ENCODE measurements at places on chromosomes 11 and 22.
A peak's percentile ranks its signal among the peaks of the same experiment; 100 is the strongest.

DNA sequence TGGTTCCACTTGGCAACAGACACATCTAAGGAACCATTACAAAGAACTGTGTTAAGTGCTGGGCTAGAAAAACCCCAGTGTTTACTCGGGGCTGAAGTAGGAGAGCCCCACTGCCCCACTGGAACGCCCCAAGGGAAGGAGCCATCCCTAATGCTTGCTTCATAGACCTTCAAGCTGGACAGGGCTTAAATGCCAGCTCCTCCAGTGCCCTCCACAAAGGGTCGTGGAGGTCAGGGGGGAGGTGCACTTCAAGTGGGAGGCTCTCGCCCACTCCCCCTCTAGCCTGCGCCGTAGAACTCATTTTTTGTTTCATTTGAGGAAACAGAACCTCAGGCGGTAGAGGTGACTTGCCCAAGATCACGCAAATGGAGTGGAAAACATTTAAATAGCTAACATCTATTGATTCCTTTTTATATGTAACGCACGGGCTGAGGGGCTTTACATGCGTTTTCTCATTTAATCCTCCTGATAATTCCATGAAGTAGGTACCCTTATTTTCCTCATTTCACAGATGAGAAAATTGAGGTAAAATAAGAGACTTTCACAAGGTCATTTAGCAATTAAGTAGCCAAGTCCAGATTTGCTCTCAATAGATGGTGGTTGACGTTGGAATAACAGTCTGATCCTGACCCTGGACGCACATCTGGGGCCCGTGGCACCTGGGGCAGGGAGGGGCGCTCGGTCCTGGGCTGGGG lies 545 bp upstream of the ZDHHC13 start:
- DNase-seq, result no peak

GRCh38 chr11:69063652-69064260 lies 15.0 kb downstream of the TPCN2 start:
- DNase-seq, result no peak

DNA sequence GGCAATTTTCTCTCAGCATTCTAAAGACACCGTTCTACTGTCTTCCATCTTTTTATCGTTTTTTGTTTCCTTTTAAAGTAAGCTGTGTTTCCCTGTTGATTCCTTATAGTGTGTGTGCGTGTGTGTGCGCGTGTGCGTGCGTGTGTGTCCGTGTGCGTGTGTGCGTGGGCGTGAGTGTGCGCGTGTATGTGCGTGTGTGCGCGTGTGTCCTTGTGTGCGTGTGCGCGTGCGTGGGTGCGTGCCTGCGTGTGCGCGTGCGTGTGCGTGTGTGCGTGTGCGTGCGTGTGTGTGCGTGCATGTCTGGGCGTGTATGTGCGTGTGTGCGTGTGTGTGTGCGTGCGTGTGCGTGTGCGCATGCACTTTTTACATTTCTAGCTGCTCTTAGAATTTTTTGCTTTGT lies 1033.7 kb downstream of the BRD1 start:
- DNase-seq, result no peak

DNA sequence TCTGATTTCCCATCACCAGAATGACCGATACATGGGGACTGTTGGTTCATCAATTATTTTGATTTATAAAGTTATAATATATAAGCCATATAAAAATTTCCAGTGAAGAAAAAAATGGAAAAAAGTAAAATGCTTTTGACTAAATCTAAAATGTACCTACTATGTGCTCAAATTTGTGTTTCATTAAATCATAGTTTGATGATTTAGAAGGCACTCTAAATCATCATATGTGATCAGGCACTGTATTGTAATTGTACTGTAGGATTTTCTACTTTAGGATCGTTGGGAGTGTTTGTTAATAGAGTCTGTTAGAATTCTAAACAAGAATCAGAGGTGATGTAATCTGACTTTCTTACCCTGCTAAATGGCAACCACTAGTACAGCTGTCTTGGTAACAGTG lies 2.4 kb downstream of the LIN7C start:
- DNase-seq, result no peak

DNA sequence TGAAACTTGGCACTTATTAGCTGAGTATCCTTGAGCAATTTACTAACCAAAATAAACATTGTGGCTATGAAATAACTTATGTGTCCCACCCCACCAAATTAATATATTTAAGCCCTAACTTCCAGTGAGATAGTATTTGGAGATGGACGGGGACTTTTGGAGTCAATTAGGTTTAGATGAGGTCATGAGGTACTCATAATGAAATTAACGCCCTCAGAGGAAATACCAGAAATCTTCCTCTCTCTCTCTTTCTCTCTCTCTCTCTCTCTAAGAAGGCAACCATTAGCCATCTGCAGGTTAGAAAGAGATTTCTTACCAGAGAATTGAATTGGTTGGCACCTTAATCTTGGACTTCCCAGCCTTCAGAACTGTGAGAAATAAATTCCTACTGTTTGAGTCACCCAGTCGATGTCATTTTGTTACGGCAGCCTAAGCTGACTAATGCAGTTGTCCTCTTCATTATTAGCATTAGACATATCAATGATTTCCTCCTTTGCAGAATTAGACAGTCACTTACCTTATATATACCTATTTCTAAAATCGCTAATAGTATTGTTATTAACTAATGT lies 1284.0 kb downstream of the FAM181B start:
- DNase-seq, result no peak

GRCh38 chr11:35144806-35145205 lies 5.8 kb downstream of the CD44 start:
- DNase-seq, result no peak

- no peak for DNase-seq
Observed at GRCh38 chr11:121996574-121996973, 119.4 kb downstream of the BLID start.

DNA sequence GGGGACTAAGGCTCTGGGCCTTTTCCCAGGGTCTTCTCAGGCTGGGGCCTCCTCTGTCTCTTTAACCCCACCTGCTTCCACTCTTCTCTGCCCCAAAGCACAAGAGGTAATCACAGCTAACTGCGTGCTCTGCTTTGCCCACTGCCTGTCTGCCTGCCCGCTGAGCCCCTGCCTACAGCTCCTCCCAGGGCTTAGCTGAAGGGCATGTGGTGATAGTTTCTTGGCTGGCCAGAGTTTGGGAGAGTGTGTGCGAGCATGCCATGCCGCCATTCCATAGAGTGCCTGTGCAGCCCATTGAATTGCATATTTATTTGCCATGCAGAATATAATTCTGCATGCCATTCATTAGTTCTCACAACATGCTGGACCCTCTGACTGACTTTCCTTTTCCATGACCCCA lies 32.5 kb downstream of the PHLDB1 start:
- DNase-seq, result no peak

- DNase-seq, result no peak
Observed at GRCh38 chr11:112368381-112368780, 107.7 kb upstream of the PLET1 start.

GRCh38 chr11:79382301-79383050 lies 58.4 kb downstream of the TENM4 start:
- no peak for DNase-seq

GRCh38 chr22:42966497-42966896 lies 48.5 kb downstream of the PACSIN2 start:
- no peak for DNase-seq

DNA sequence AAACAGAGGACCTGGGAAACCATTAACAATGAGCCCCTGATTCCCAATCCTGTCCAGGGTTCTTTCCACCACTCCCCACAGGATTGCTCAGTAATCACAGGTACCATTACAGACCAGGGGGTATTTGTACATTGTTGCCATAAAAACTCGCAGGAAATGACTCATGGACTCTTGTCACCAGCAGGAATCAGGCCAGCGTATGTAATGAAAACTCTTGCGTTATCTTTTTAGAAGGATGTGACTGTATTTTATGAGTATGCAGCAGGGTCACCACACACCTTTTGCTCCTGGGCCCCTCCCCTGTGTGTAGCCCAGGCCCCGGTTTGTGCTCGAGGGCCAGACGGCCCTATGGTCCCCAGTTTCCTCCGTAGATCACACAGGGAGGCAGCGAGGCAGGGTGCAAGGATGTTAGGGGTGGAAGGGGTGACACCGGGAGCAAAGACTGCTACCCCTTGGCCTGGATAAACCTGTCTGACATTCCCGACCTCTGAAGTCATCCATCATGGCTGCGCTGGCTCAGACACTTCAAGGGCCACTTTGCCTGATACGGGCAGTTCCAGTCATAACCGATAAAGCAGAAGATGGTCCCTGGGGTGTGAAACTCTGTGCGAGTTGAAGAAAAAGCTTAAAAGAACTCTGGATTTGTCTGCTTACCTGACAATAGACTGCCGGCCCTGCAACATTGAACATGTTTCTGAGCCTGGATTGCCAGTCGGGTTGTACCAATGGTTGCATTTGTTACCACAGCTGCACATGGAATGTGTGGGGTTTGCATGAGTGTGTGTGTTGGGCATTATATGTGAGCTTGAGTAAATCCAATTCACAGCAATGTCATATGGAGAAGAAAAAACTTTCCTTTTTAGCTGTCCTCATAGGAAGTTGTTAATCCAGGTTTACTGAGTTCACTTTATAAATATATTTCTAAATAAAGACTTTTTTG lies 56.9 kb downstream of the MICAL2 start:
- peak; percentile 33 for DNase-seq

GRCh38 chr11:126403658-126404057 lies 48.2 kb downstream of the ST3GAL4 start:
- no peak for DNase-seq

GRCh38 chr11:44008088-44008501 lies 39.7 kb upstream of the ACCSL start:
- DNase-seq, result no peak

DNA sequence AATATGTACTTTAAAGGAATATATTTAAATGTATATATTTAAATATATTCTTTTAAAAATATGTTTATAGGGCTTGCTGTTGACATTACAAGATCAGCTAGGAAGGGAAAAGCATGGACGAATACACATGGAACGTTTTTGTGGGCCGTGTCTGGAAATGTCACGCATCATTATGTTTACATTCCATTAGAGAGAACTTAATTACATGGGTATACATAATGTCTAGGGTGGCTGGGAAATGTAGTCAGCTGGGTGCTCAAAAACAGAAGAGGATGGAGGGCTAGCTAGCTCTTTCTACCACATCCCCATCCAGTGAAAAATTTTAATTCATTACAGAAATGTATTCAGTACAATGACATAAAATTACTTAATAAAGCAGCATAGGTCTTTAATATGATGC lies 371.2 kb downstream of the DYNC2H1 start:
- DNase-seq, result no peak

- DNase-seq, result no peak
Observed at GRCh38 chr11:23313001-23313400, 452.7 kb upstream of the CCDC179 start.

- DNase-seq, result no peak
Observed at GRCh38 chr11:113615773-113616172, 90.3 kb downstream of the TMPRSS5 start.

DNA sequence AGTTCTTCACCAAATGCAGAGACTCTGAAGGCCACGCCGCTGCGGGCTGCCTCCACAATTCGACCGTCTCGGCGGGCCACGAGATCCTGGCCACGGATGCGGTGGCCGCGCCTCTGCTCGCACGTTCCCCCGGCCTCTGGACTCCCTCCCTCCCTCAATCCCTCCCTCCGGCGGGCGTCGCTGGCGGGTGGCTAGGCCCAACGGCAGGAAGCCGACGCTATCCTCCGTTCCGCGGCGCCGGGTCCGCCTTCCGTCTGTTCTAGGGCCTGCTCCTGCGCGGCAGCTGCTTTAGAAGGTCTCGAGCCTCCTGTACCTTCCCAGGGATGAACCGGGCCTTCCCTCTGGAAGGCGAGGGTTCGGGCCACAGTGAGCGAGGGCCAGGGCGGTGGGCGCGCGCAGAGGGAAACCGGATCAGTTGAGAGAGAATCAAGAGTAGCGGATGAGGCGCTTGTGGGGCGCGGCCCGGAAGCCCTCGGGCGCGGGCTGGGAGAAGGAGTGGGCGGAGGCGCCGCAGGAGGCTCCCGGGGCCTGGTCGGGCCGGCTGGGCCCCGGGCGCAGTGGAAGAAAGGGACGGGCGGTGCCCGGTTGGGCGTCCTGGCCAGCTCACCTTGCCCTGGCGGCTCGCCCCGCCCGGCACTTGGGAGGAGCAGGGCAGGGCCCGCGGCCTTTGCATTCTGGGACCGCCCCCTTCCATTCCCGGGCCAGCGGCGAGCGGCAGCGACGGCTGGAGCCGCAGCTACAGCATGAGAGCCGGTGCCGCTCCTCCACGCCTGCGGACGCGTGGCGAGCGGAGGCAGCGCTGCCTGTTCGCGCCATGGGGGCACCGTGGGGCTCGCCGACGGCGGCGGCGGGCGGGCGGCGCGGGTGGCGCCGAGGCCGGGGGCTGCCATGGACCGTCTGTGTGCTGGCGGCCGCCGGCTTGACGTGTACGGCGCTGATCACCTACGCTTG lies at the start of gene FUT4:
Gene FUT4, plus strand, starts transcription at position 227 of the 951 bp plus-strand sequence. Its CDS starts 213 bp downstream, at position 440.
- peak; percentile 86 for DNase-seq

GRCh38 chr11:96015906-96016565 lies 92.1 kb upstream of the MTMR2 start:
- DNase-seq, result peak; percentile 10

GRCh38 chr22:19620742-19621371 lies 93.4 kb upstream of the SEPTIN5 start:
- no peak for DNase-seq

- DNase-seq, result no peak
Observed at GRCh38 chr11:120569861-120570260, 58.3 kb downstream of the GRIK4 start.

DNA sequence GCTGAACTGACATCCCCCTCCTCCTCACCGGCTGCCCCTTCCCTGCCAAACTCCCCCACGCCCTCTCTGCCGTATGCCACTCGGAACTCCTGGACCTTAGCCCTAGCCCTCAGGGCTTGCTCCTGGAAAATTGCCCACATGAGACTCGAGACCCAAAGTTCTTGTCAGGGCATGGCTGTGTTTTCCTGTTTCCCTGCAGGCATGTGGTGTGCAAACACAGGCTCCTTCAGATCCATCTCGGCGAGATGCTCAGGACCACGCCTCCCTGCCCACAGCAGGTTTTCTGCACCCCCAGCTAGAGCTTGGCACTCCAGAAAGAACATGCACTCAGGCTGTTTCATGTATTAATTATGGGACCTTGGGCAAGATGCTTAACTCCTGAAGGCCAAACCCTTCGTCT lies 1480.4 kb downstream of the BRD1 start:
- DNase-seq, result no peak

GRCh38 chr22:44107340-44107739 lies 73.4 kb upstream of the PARVG start:
- DNase-seq, result no peak

GRCh38 chr11:128624269-128625175 lies 37.2 kb upstream of the ETS1 start:
- DNase-seq, result peak; percentile 39

DNA sequence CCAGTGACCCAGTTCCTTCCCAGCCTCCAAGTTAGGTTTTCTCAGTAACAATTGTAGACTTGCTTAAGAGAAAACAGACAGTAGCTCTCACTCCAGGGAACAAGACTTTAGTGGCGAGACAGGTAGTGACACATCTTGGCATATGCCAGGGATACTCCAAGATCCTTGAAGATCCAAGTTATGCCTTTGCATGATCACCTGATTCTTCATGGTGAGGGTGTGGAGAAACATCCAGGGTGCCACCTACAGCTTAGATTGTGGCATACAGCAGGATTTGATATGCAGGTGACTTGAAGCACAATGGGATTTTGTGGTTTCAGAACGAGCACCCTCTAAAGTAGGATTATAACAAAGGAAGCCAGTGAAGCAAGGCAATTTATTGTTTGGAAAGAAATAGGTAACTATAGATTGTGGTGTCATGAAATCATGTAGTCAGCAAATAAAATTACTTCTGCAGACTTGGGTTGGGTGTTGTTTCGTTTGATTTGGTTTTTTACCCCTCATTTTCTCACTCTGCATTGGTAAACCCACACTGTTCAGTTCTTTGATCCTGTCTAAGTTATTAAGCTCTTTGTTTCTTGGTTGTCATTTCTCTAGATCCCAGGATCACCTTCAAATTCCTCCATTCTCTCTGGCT lies 9.2 kb downstream of the POU2AF3 start:
- no peak for DNase-seq

GRCh38 chr11:87739261-87739660 lies 436.0 kb downstream of the RAB38 start:
- DNase-seq, result no peak

Measured in KBM-7 (cell line).